ENCODE measurements at places on chromosomes 16 and 17.
A peak's percentile ranks its signal among the peaks of the same experiment; 100 is the strongest.

GRCh38 chr16:56856876-56857447, 8.0 kb upstream of the SLC12A3 start:
- DNase-seq, result no peak

DNA sequence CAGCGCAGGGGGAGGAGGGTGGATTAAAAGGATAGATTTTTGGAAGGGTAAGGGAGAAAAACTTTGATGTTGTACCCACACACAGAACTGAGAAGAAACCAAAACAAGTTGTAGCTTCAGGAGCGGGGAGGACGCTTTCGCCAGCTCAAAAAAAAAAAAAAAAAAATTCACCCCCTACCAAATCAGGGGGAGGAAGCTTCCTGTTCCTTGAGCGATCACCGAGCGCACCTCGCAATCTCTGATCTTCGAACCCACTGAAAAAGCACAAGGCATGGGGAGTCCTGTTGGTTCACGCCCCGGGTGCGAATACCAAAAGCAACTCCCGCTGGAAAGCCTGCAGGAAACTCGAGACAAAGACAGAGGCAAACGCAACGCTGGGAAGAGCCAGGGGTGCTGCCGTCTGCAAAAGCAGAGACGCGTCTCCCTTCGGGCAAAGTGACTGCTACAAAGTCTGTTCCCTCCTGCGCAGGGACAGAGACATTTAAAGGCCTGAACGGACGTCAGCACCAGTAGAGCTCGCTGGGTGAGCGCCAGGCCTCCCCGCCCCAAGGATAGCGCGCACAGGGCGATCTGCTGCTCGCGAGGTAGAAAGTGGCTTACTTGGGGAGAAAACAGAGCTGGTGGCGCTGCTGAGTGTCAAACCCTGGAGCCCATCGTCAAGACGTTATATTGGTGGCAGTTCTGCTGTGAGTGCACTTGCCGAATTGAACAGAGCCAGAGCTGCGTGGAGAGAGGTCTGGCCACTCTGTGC, 190.4 kb downstream of the USP22 start:
- DNase-seq, result peak; percentile 85

- DNase-seq, result no peak
Observed at GRCh38 chr17:40025559-40025958, 10.3 kb downstream of the CSF3 start.

DNA sequence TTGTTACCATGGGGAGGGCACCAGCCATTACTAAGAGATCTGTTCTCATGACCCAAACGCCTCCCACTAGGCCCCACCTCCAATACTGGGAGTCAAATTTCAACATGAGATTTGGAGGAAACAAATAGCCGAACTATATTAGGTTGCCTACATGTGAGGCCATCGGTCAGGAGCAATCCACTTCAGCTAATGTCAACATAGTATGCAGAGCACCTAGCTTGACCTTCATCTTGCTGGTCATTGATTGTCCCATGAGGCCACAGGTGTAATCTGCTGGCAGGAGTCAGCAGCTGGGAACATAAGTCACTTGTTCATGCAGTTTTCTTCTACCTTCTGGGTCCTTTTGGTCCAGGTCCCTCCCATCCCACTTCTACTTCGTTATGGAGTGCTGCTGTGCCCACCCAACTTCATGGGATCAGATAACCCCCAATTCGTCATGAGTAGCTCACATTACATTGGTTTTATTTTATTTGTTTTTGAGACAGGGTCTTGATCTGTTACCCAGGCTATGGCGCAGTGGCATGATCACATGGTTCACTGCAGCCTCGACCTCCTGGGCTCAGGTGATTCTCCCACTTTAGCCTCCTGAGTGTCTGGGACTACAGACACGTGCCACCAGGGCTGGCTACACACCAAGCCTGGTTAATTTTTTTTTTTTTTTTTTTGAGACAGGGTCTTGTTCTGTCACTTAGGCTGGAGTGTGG, 5.9 kb upstream of the KPNA2 start:
- DNase-seq, result no peak

DNA sequence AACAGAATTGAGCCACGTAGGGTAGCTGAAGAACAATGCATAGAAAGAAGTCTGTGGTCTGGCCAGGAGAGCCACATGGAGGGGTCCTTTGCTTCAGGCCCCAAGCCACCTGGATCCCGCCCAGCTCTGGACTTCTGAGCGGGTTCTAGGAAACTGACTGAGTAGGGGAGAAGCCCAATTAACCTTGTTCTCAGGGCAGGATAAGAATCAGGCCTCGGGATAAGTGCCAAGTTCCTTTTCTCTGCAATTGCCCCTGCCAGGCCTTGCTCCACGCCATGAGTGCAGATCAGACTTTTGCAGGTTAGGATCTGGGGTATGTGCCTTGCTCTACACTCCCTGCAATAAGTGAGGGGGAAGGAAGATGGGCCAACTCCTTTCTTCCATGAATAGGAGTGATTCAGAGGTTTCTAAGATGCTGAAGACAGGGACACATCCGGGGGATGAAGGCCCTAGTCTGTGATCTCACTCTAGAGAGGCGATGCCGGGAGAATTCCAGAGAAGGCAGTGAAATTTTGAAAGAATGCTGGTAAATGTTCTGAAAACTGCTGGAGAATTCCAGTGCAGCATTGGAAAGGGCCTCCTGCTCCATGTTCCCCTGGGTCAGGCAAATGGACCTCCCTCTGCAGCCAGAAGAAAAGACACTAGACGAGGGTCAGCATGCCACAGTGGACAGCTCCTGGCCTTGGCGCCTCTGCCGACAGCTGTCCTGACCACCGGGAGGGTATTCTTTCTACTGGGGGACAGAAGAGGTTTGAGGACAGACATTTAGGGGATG, 5.8 kb downstream of the NEUROD2 start:
- DNase-seq, result peak; percentile 51

GRCh38 chr17:79461041-79461440, 149.8 kb downstream of the RBFOX3 start:
- DNase-seq, result no peak

GRCh38 chr17:41863074-41863848, 2.0 kb downstream of the KLHL11 start:
- peak; percentile 24 for DNase-seq

- DNase-seq, result no peak
Observed at GRCh38 chr16:87993901-87994300, 42.7 kb downstream of the BANP start.

DNA sequence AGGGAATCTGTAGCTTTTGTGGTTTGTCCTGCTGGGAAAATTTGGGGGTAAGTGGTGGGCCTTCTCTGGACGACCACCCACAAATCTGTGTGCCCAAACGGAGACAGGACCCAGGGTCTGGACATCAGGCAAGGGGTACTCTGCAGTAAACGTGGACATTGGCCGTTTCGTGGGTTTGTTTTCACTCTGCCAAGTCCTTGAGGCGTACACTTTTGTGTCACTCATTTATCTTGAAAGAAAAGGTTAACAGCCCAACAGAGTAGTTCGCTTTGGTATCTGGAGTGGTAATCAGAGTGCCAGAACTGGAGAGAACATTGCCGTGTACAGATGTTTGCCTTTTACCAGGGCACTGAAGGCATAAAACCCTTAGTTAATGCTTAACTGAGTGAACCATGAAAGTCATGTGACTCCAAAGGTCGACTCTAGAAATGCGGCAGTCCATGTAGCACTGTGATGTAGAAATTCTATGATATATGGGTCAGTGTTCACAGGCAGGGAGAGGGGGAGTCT, 15.4 kb downstream of the NAA60 start:
- DNase-seq, result no peak

GRCh38 chr16:4313563-4314531, 2.0 kb upstream of the GLIS2 start:
- DNase-seq, result no peak

GRCh38 chr16:67461600-67462278, 19.2 kb downstream of the ATP6V0D1 start:
- no peak for DNase-seq

DNA sequence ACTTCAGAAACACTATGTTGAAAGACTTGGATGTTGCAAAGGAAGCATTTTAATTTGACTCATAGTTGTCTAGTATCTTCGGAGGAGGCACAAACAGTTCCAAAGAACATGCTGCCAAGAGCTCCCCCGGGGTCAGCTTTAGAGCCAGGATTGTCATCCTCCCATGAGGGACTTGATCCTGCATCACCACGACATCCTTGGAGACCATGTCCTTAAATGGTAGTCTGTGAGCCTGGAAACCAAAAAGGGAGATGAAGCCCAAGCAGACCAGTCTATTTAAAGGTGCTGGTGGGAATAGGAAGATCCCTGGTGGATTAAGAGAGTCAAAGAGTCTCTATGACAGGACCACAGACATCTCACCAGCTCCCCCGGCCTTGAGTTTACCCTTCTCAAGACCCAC, 33.3 kb upstream of the DYNLRB2 start:
- DNase-seq, result no peak

DNA sequence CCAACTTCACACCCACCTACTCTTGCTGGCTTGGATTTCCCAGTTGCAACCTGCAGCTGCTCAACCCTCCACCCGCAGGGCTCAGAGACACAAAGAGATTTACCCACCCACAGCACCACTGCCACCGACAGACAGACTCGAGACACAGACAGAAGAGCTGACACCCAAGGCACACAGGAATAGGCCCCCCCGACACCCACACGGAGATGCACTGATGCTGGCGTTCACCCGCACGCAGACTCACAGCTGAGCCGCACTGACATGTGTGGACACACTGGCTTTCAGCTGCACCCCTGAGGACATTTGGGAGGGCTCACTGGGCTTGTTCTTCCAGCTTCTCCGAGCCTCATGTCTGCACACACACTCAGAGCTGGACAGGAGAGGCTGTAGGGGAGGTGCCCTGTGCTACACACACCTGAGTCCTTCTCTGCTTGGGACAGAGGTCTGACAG, 8.2 kb downstream of the STX1B start:
- no peak for DNase-seq

DNA sequence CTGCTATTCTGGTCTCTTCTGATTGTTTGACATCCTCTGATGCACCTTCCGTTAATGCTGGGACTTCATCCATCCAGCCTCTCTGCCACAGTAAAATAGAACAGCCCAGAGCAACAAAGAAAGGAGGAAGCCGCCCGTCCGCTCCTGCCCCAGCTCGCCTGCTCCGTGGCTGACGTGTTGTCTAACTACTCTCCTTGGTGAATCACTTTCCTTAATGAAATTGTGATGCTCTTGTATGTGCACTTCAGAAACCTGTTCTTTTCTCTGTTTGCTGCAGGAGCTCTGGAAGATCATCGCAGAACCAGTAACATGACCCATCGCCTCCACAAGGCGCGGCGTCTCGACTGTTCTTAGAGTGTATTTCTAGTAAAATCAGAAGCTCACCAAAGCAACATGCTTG, 24.3 kb downstream of the METTL22 start:
- no peak for DNase-seq

DNA sequence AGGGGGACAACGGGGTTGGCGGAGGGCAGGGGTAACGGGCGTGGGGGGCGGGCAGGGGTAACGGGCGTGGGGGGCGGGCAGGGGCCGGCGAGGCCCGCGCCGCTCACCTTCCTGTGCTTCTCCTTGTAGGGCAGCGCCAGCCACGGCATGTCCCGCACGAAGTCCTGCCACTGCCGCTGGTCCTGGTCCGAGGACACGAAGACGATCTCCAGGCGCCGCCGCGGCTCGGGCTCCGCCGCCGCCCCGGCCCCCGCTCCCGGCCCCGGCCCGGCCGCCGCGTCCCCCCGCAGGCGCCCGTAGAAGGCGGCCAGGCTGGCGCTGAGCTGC, 401 bp downstream of the NXN start:
- no peak for DNase-seq

- peak; percentile 39 for DNase-seq
Observed at GRCh38 chr17:307741-308507, 44.7 kb downstream of the RPH3AL start.

DNA sequence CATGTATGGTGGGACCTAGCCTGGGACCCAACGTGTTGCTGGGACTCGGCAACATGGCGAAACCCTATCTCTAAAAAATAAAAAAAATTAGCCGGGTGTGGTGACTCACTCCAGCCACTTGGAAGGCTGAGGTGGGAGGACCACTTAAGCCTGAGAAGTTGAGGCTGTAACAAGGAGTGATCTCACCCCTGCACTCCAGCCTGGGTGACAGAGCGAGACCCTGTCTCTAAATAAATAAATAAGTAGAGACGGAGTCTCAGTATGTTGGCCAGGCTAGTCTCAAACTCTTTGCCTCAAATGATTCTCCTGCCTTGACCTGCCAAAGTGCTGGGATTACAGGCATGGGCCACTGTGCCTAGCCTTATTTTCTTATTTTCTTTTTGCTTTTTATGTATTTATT, 10.1 kb upstream of the CNP start:
- no peak for DNase-seq

DNA sequence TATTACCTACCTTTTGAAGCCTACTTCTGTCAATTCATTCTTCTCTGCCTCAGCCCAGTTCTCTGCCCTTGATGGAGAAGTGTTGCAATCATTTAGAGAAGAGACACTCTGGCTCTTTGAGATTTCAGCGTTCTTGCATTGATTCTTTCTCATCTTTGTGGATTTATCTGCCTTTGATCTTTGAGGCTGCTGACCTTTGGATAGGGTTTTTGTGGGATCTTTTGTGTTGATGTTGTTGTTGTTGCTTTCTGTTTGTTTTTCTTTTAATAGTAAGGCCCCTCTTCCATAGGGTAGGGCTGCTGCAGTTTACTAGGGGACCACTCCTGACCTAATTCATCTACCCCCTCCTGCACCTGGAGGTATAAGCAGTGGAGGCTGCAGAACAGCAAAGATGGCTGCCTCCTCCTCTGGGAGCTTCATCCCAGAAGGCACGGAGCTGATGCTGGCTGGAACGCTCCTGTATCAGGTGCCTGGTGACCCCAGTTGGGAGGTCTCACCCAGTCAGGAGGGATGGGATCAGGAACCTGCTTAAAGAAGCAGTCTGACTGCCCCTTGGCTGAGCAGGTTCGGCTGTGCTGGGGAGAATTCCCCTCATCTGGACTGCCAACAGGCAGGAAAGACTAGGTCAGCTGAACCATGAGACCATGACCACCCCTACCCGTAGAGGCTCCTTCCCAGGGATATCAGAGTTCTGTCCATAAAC, 28.0 kb downstream of the NFATC3 start:
- no peak for DNase-seq

GRCh38 chr16:4334724-4335495, 16.2 kb downstream of the PAM16 start:
- DNase-seq, result no peak

DNA sequence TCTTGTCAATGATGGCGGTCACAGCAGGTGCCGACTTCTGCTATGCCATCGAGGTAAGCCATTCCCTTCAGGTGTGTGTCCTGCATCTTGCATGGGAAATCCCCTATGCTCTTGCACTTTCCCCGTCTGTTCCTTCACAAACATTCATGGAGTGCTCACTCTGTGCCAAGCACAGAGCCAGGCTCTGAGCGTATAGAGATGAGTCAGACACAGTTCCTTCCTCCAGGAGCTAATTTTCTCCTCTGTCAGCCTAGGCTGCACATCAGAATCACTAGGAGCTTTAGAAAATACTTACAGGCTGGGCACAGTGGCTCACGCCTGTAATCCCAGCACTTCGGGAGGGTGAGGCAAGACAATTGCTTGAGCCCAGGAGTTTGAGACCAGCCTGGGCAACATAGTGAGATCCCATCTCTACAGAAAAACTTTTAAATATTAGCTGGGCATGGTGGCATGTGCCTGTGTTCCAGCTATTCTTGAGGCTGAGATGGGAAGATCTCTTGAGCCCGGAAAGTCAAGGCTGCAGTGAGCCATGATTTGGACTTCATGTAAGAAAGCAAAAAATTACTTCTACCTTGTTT, 14.1 kb downstream of the PRMT7 start:
- no peak for DNase-seq
